ENCODE measurements at places on chromosomes 2 and 18.

- DNase-seq: no peak
Measured at GRCh38 chr18:29012364-29012763, 835.4 kb upstream of the CDH2 start.

DNA sequence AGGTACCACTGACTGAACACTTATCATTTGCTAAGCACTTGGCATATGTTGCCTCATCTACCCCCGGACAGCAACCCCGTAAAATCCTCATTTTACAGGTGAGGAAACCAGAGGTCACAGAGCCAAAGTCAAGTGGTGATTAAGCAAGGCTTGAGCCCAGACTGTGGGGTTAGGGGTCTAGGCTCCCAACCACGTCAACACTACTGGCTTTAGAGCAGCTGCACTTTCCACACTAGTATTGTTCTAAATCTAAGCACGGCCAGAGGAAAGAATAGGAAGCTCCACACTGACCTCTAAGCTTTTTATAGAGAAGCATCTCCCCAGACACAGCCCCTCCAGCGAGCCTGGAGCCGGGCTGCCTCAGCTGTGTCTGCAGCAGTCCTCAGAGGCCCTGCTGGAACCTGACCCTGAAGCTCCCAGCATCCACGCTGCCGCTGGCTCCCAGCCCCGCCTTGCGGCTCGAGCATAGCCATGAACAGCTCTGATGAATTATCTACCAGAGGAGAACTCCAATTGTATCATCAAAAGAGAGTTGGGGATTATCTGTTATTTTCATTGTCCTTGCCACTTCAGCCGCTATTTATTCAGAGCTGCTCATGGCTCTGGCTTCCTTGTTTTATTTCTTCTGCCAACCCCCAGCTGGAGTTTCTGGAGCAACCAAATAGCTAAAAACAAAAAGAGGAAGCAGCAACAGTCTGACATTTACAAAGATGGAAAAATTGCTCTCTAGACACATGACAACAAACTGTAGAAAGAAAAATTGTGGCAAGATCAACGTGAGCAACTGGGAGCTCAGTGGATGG lies 62.2 kb upstream of the RTN4 start:
- DNase-seq: no peak

DNA sequence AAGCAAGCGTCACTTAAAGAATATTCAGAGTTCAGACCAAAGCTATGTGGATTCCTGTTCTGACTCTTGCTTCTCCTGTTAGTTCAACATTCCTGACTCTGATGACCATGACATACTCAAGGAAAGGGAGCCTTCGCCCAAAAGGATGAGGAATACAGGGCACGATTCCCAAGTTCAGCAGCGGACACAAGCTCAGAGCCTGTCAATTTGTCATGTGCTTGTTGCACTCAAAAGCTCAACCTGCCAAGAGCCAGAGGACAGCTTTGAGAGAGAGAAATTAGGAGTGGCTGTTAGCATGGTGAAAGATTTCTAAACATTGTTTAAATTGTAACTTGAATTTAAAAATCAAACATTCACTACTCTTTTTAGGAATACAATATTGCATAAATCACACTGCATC lies 33.3 kb downstream of the APLF start:
- DNase-seq: no peak

GRCh38 chr2:69518841-69519240 lies 81.6 kb upstream of the NFU1 start:
- DNase-seq: no peak

DNA sequence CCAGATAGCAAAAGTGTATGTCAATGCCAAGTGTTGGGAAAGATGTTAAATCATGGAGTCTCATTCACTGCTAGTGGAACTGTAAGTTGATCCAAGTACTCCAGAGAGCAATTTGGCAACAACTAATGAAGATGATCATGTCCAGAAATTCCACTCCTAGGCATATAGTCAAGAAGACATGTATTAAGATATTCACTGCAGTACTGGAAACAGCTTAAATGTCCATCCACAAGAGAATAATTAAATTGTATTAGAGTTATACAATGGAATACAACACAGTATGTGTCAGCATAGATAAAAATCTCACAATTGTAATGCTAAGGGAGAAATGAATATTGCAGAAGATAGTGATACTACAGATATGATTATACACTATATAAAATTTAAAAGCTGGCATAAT lies 15.2 kb upstream of the LBH start:
- no peak for DNase-seq

- no peak for DNase-seq
Measured at GRCh38 chr2:64085936-64086335, 58.3 kb downstream of the PELI1 start.

DNA sequence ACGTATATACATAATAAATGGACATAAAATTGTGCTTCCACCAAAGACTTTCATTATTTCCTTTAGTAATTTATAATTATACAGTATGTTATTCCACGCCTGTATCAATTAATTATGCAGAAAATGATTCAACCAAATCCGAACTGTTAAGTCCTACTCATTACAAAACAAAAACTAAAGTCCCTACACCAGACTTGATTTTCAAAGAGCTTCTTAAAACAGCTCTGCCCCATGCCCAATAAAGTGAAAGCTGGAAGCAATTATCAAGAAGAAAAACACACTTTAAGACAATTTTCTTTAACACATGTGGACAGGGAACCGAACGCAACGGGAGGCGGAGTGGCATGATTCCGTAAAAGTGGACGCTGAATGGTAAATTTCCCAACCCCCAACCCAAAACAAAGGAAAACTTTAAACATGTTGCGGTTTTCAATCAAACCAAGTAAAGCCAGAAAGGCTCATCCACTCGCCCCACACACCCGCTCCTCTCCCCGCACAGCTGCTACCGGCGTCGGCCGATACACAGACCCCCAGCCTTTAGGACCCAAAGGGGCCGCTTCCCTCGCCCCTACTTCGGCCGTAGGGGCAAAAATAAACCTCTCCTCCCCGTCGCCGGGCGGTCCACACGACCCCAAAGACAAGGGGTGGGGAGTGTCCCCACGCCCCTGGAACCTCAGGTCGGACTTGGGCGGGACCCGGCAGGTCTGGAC lies 705 bp downstream of the YES1 start:
- DNase-seq: peak; percentile 16

GRCh38 chr2:233690444-233690843 lies 2.2 kb upstream of the UGT1A6 start:
- DNase-seq: no peak

DNA sequence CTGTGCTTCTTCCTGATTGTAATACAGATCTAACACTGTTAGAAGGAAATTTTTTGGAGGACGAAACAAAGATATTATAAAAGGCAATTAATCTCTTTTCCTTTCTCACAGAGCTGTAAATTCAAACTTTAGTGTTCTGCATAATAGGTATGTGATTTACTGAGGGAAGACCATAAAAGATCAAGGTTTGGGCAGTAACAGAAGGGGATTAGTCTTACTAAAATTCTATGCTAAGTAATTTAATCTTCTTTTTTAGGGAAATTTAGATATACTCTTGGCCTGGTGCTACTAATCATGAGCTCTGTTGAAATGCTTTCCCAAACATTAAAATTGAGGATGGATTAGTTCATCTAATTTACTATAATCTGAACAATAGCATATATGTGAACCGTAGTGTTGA lies 8.8 kb upstream of the QPCT start:
- no peak for DNase-seq

- DNase-seq: no peak
Measured at GRCh38 chr2:239096676-239097427, 249.0 kb downstream of the TWIST2 start.

GRCh38 chr2:70454936-70455544 lies 98.6 kb downstream of the TGFA start:
- DNase-seq: no peak

- no peak for DNase-seq
Measured at GRCh38 chr2:74131901-74132300, 15.8 kb downstream of the BOLA3 start.

DNA sequence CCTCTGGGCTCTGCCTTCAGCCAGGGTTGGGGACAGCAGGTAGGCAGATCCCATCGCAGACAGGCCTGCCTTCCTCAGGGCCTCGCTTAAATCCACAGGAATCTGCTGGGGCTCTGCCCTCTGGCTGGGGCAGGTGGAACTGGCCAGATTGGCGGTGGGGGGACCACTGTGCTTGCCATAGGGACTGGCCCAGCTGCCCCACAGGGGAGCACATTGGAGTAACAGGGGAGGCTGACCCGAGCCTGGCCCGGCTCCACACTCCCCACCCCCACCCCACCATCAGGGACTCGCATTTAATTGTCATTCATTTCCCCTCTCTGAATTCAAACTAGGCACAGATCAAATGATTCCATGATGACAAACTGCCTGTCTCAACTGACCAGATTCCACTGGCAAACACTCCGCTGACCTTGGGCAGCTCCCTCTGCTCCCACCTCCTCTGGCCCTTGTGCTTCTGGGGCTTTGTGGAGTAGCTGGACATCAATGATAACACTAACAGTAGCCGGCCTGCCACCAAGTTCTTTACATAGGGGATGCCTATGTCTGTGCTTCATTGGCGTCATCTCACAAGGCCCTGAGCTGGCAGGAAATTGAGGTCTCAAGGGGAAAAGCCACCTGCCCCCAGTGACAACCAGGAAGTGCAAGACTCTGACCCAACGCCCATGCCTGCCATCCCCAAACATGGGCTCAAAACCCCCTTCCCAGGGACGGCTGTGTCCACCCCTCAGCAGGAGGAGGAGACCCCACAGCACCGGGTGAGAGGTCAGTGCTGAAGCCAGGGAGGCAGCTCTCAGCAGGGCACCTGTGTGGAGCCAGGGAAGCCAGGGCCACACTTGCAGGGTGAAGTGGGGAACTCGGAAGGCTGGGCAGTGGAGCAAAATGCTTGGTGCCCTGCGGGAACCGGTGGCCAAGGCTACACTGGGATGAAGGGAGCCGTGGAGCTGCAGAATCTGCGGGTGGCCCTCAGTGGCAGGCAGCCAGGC lies 2.1 kb upstream of the B3GNT7 start:
- DNase-seq: peak; percentile 85

DNA sequence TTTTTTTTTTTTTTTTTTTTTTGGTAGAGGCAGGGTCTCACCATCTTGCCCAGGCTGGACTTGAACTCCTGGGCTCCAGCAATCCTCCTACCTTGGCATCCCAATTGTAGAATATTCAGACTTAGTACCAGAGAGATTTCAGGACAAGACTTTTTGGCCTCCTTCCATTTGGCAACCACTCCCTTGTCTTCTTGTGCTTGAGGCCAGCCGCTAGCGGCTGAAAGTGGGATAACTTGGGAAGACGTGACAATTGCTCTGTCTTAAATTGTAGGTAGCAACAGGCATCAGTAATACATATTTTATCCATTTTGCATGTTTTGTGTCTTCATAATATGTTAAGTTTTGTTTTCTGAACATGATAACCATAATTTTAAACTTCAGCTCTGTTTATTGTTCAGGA lies 53.3 kb upstream of the TTN start:
- DNase-seq: no peak

- no peak for DNase-seq
Measured at GRCh38 chr18:61887838-61888237, 5.0 kb downstream of the RNF152 start.

DNA sequence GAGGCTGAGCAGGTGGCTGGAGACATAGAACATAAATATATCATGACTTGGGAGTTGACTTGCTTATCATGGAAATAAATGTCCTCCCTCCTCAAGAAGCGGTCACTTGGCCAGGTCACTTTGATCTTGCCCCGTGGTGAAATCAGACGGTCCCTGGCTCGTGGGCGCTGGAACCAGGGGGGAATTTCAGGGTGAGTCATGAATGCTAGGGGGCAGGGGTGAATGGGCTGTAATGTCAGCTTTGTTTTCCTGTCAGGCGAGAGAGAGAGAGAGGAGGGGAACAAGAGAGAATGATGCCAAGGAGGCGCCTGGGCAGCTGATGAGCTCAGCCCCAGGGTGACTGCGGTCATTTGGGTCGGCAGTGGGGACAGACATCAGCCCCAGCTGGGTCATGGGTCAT lies 47.7 kb downstream of the RRM2 start:
- DNase-seq: no peak

DNA sequence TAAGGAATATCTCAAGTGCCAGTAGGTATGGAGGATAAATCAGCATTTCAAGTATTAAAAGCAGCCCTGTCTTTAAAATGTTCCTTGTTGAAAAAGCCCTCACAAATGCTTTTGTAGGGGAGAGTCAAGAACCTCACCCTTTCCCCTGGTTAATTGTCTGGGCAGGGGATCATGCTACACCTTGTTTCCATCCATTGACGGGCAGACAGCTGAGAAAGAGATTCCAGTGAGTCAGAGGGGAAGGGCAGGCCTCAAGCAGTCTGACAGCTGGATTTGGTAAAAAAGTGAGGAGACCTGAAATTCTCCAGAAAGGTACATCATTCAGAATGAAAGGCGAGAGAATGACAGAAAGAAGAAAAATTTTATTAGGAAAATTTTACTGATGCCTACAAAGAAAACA lies 203.2 kb upstream of the CYP26B1 start:
- DNase-seq: no peak

DNA sequence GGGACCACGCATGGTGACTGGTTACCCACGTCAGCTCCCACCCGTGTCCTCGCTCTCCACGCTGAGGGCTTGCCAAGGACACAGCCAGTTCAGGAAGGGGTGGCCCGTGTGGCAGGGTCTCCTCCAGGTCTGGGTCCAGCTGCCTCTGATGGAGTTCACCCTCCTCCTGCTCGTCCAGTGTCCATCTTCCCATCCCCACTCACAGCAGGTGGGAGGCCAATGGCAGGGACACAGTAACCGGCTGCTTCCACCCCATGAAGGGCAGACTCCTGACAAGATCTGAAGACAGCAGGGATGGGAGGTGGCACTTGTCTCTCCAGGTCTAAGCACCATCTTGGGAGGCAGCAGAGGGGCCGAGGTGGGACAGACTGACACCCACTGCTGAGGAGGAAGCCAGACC lies 106.4 kb downstream of the NDUFA10 start:
- DNase-seq: no peak

GRCh38 chr18:27652480-27653121 lies 467.5 kb upstream of the CHST9 start:
- DNase-seq: no peak

DNA sequence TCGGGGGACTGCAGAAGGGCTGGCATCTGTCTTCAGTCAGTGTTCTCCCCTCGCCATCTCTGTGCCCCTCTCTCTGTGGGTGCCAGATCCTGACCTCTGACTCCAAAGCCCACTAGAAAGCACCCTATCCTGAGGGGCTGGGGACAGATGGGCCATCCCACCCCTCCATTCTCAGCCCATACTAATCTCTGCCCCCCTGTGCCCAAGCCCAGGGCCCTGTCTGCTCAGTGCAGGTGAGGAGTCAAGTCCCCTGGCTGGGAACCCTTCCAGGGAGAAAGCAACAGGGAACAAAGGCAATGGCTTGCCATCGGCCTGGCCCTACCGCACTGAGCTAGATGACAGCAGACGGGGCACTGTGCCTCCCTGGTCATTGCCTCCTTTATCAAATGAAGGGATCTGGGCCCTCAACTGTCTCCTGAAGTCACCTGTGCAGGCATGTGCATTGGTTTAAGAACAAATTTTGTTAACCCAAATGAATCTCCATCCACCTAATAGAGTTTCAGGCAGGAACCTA lies 42.7 kb upstream of the ID2 start:
- no peak for DNase-seq
